ENCODE measurements at places on chromosomes 11 and 22.

DNA sequence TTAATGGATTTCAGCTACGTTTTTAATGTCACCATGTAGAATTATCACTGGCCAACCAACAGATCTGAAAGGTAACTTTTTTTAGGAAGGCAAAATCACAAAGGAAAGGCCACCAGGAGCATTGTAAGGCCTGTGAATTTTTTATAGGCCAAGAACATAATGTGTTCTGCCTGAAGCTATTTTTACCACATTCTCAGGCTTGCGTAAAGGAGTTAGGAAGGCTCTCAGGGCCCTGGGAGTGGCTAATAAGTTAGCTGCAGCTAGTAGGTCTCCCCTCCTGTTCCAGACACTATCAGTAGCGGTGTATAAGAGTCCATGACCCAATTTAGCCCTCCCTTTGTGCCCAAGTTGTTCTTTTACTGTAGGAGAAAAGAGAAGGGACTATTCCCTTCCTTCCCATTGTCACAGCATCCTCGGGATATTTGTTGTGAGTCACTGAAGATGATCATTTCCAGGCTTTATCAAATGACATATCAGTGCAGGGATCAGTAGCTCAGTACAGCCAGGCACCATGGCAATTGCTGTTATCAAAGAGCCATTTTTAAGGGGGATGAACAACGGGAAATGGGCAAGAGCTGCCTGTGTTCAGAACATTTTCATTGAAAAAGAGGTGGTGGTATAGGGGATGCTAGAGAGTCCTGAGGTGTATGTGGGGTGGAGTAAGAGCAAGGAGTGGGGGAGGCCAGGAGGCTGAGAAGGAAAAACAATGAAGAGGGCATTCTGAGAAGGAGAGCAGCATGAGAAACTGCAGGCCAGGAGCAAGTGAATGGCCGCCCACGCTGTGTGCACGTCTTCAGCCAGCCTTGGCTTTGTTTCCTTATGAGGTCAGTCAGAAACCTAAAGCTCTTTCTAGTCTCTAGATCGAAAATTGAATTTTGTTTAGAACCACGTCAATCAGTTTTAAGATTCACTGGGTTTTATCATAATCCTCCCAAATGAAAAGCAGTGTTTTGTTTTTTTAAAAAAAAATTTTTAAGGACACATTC is 940.3 kb downstream of the NTM start:
- no peak for DNase-seq

DNA sequence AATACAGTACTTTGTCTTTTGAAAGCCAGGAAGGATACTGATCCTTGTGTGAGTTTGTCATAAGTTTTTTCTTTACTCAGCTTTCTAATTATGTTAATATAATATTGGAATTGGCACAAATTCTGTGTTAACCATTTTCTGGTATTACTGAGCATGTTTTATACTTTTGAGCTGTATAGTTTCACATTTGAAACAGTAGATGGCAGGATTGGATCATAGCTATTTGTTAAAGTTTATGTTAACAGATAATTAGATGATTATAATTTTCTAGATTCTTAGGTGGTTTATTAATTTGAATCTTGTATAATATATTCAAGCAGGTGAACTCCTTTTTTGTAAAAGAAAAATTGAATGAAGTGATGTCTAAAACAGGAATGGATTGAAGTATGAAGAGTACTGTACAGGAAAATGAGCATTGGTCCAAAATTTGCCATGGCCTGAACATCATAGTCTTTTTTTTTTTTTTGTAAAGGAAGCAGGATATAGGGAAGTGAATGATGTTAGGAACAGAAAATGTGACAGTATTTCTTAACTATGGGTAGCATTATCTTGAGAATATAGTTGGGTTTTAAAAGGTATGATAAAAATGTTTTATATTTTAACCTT is 102.0 kb downstream of the CYP2R1 start:
- no peak for DNase-seq

- no peak for DNase-seq
Observed at GRCh38 chr11:114316980-114317786, 21.0 kb downstream of the NNMT start.

DNA sequence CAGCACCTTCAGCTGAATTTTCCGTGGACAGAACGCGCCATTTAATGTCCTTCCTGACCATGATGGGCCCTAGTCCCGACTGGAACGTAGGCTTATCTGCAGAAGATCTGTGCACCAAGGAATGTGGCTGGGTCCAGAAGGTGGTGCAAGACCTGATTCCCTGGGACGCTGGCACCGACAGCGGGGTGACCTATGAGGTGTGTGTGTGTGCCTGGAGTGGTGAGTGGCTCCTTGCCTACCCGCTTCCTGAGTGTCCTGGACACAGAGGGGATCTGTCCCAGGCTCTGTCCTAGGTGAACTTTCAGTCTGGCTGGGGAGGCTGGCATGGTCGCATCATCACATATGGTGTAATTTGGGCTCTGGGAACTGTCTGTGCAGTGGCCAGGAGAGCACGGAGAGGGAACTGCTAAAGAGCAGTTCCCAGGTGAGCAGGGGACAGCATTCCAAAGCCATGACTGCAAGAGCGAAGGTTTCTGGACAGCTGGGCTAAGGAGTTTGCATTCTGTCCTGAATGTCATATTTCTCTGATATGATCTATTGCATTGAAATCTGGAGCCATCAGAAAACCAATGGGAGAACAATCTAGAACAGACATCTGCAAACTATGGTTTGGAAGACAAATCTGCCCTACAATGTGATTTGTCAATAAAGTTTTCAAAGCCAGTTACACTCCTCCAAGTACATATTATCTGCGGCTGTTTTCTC is 104.3 kb downstream of the RRAS2 start:
- DNase-seq: no peak

GRCh38 chr11:60080535-60080934 is 7.9 kb upstream of the MS4A2 start:
- DNase-seq: no peak

DNA sequence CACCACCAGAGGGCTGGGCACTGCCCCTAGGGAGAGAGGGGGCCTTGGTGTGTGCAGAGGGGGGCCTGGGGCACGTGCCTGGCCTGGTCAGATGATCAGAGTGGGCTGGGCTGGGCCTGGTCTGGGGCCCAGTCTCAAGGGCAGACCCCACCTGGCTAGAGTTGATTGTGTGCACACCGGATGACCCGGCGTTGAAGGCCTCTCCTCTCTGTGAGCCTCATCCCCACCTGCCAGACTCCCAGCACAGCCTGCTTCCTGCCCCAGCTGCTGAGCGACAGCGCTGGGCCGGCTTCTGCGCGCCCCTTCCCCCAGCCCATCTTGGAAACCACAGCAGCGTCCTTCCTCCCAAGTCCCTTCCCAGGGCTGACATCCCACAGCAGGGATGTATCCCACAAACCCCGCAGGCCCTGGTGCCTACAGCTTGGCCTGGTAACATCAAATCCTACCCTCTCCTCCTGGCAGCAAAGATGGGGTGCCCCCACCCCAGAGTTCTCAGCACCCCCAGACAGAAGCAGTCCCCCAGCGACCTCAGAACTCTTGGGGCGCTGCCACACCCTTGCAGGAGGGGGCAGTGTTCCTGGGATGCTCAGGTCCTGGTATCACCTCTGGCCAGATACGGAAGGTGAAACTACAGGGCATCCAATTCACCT is 11.0 kb upstream of the TSSC4 start:
- no peak for DNase-seq

DNA sequence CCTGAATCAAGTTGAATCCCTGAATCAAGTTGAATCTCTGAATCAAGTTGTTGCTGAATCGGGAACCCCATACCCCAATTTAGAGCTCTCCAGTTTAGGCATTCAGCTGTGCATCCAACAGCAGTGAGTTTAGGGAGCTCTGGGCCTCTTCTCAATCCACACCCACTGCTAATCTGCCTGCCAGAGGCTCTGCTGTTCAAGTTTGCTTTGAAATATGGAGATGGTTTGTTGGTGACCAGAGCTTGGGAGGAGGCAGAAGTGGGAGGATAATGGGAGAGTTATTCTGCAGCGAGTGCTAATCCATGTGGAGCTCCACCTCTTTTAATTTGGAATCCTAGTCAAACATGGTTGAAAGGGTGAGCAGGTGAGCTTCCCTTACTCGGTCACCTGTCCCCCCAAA is 22.4 kb downstream of the EHF start:
- no peak for DNase-seq

Data from ascending aorta (tissue), 2 donors.